ENCODE measurements at places on chromosomes 1 and 21.

DNA sequence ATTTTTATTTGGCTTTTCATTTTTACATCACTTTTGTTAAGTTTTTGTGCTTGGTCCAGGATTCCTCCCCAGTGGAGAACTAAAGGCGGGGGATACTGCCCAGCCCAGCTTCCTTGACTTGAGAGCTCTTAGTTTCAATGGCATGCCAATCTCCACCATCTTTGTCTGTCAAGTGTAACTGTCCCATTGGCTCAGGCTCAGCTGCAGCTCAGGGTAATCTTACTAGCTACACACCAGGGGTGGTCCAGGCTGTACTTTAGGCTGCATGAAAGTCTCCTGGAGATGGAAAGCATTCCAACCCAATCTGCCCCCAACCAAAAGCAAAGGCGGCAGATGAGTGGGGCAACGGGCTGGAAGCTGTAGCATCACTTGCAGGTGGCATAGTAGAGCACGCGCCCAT, 31.4 kb downstream of the CAMK1G start:
- DNase-seq: no peak

DNA sequence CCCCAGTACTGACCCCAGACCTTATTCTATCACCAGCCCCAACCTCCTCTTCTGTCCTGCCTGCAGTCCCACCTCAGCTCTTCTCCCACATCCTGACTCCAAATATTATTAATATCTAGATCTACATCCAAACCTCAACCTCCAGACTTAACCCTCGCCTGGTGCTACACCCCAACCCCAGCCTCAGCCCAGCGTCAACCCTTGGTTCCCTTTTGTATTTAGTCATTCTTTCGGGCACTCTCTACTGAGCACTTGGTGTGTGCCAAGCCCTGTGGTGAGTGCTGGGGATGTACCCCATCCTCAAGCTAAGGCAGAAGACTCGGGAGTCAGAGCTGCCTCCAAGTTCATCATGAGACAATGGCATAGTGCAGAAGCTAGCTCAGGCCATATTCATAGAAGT, 1.1 kb downstream of the SHISAL2A start:
- DNase-seq: no peak

- DNase-seq: no peak
Observed at GRCh38 chr21:26011292-26011940, 159.2 kb downstream of the APP start.

DNA sequence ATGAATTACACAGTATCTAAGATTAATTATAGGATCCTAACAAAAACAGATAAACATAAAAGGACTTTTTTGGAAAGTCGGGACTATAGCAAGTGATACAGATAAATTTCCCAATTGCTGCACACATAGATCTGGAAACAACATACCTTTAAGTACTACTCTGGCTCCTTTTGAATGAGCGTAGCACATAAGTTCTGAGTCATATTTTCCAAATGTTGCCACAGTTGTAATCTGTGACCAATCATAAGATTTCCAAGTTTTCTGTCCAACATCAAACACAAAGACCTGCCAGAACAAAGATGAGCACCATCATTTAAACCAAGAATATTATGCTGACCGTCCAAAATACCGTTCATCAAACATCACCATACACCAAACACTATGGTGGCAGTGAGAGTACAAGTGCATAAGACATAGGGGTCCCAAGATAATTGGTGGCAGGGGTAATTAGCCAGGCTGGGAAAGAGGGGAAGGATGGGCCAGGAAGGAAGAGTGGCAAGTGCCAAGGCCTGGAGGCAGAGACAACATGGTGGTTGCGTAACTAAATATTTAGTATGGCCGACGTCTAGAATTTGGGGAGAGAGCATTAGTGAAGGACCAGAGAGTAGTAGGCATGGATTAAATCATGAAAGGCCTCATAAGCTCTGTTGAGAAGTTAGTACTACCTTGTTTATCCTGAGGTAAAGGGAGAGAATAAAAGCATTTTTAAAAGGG, 3.6 kb downstream of the CTBS start:
- no peak for DNase-seq

DNA sequence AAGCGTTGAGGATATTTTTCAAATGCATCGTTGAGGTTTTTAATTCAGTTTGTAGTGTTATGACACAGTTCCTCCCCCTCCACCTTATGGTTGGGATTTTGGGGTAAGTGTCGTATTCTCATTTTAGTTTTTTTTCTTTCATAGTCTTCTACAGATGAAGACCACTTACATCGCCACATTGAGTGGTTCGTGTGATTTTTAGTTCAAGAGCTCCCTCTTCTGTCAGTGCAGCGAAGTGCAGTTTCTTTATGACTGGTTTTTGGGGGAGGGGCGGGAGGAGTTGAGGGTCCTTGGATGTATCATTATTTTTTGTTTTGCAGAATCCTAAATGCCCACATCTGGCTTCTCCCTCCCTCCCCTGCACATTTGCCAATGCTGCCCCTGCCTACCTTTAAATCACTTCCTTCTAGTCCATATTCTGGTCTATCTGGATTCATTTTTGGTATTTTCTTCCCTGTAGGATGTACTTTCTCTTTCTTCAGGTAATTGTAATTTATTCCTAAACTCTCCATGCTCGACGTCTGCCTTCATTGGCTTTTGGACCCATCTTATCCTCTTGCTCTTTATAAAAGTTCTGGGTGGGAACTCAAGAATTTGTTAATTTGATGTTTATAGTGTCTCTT, 433.1 kb downstream of the CAMTA1 start:
- no peak for DNase-seq

Measured in sciatic nerve (tissue), 2 donors.